Neural crest cell (in vitro differentiated cells): ENCODE measurements at places on chromosomes 3 and 15. TPM values are rescaled to one million over a fixed set of nuclear protein-coding genes. Genes with fewer than 3 reads are reported as not detected.

GRCh38 chr3:130916507-130917167, 22.8 kb downstream of the ATP2C1 start:
- no peak for DNase-seq

DNA sequence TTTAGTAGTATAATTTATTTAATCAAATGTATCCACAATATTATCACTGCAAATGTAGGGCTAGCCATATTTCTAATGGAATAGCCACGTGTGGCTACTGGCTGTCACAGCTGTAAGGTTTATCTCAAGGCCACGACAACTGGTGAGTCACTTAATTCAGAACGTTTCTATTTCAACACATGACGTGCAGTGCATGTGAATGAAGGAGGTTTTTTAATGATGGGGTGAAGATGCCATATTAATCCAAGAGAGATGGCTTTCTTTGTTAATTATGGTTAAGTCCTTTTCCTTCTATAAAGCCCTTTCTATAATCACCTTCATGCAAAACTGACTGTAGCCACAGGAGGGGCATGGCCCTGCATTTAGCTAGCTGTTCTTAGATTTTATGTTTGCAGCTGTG, 212.0 kb downstream of the FEZF2 start:
- DNase-seq, result no peak

- DNase-seq, result no peak
These were observed 43.0 kb upstream of the TLE3 start for GRCh38 chr15:70140543-70141375.

DNA sequence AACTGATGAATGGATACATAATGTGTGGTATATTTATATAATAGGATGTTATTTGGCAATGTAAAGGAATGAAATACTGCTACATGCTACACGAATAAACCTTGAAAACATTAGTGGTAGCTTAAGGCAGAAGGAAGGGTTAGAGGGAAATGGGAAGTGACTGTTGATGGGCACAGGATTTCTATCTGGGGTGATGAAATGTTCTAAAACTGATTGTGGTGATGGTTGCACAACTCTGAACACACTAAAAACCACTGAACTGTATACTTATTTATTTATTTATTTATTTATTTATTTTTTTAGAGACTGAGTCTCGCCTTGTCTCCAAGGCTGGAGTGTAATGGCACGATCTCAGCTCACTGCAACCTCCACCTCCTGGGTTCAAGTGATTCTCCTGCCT, 24.8 kb upstream of the SHISA5 start:
- no peak for DNase-seq

- DNase-seq, result no peak
These were observed 192.0 kb upstream of the TPRG1 start for GRCh38 chr3:188979669-188980310.

DNA sequence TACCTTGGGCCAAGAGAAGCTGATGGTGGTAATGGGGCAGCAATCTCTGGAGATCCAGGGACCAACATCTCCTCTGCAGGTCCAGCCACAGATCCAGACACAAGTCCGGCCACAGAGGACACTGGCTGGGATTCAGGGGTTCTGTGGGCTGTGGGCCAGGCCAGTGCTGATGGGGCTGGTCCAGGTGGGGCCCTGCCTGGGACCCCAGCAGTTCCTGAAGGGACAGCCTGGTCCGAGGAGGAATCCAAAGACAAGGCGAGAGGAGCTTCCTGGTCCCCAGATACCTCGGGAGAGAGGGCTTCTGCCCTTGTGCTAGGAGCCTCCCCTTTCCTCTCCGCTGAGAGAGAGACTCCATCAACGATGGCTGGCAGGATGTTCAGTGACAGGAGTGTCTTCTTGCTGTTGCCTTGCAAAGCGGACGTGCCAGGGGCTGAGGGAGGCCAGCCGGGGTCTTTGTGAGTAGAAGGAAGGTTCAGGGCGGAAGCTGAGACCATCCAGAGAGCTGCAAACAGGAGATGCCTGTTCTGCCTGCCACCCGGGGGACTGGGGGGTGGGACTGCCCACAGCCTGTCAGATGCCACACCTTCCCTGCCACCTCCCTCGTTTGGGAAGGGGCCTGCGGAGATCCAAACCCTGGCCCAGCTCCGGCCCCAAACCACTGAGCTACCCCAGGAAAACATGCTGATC, 24.5 kb upstream of the GOLGA6C start:
- DNase-seq, result no peak

DNA sequence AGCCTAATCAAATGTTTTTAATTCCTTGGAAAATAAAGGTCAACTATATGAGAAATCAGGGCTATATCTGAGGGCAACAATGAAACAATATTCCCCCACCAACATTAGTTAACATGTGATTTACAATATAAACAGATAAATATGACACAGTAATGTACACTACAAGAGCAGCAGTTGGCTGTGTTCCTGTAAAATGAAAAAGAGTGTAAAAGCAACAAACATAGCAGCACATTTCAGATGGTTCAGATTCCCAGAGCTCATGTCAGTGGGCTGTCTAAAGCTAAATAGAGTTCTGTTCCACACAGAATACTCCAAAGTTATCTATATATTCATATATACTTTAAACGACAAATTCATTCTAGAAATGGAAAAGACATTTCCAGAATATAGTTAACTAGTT, 42.6 kb downstream of the ANKRD28 start:
- DNase-seq, result no peak

DNA sequence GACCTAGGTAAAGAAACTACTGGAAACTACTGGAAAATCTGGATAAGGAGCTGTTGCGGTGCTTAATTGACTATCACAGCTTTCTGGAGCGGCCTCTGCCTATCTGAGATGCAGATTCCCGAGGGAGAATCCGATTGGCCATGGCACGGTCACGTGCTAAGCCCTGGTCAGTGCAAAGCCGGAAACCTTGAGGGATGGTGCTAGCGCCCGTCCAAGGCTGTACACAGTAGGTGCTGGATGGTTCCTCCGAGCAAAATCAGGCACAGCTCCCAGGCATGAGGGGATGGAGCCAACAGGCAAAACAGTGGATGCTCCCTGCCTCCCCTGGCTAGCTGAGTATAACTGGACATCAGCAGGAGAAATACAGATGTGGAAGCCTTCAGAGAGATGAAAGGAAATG, 238.7 kb upstream of the HES1 start:
- peak; percentile 47 for DNase-seq

C3orf49 gene
- total RNA-seq, result not detected in 2 replicates
